T47D (cell line): ENCODE measurements at places on chromosomes 11 and 22.
A peak's percentile ranks its signal among the peaks of the same experiment; 100 is the strongest.

- no peak for DNase-seq
Observed at GRCh38 chr11:33227578-33228261, 29.5 kb upstream of the HIPK3 start.

DNA sequence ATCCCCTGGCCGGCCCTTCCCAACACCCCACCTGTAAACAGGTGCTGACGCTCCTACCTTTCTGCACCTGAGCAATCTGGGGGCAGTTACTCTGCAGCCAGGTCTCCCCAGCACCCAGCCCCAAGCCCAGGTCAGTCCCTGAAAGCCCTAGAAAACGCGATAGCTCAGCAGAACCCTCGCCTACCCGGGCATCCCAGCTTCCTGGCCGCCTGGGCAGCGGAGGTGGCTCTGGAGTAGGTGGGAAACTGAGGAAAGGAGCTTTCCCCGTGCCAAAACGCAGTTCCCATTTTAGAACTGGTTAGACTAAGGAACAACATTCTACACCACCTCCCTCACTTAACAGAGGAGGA, 445 bp downstream of the SYTL2 start:
- DNase-seq: no peak

DNA sequence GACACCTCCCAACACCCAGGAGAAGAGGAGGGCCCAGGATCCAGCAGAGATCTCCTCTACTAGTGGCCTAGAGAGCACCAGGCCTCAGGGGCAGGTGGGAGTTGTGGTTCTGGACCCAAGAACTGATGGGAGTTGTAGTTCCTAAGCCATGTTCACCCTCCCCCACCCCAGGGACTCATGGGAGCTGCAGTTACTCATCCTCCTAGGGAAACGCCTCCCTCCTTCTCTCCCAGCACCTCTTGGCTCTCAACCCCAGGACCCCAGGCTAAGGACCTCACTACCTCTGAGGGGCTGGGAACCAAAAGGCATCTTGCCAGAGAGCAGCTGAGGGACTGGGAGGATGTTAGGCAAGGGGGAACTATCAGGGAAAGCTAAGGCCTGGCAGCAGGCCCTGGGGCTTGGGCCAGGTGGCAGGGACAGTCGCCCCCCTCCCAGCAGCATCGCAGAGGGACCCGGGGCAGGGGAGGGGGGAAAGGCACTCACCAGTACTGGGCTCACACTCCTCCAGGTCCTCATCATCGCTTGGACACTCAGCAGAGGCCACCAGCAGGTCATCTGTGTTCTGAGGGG, 28.9 kb downstream of the SLC22A12 start:
- DNase-seq: no peak

DNA sequence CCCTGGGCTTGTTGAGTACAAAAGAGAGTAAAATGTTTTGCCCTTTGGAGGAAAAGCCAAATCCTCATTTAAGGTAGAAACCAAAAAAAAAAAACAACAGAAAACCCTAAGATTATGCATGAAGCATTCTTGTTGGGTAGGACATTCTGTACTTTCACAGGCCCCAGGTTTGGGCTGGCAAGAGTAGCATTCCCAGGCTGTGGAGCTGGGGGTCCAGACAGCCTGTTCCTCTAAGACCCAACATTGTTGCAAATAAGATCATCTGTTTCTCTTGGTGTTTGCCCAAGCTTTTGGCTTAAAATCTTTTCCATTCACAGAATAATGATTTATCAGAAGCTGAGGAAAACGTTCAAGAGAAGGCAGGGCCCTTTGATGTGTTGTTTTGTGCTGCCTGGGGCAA, 123.8 kb downstream of the MICAL2 start:
- DNase-seq: no peak

GRCh38 chr22:30422481-30423300, 2.9 kb upstream of the MTFP1 start:
- no peak for DNase-seq

GRCh38 chr22:29480512-29481264, 670 bp downstream of the NEFH start:
- no peak for DNase-seq

DNA sequence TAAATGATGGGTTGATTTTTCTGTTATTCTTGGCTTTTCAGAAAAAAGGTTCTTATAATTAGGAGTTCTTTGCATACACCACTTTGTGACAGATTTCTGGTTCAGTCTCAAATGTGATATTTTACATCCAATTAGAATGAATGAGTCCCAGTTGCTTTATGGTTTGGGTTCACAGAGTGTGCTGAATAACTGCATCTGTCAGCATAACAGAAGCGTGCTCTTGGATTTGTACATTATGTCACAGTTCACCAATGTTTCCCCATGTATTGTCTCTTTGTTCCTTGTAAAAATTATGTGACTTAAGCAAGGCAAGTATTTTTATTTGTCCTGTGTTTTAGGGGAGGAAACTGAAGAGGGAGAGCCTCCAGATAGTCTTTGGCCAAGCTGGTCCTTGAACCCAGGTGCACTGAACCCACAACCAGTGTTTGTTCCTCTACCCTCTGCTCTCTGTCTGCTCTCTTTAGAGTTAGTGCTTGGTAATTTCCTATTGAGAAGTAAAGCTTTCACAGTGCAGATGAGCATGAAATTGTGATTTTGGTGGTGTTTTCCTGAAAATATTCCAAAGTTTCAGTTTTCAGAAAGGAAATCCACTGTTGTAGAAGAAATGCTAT, 107.5 kb downstream of the TBC1D22A start:
- DNase-seq: no peak

DNA sequence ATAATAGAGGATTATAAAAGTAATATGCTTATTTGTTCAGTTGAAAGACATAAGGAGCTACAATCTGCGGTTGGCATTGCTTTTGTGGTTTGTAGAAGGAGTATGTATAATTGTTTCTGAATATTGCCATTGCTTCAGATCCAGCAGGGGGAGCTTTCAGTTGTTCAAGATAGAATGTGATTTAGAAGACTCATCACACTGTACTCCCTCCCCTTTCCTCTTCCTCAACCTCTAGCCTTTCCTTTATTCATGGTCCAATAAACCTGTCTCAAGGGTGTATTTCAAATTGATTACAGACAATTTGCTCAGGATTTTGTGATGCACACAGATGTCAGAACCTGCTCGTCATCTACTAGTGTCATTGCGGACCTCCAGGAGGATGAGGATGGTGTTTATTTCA, 9.8 kb downstream of the PRMT3 start:
- DNase-seq: peak; percentile 80

DNA sequence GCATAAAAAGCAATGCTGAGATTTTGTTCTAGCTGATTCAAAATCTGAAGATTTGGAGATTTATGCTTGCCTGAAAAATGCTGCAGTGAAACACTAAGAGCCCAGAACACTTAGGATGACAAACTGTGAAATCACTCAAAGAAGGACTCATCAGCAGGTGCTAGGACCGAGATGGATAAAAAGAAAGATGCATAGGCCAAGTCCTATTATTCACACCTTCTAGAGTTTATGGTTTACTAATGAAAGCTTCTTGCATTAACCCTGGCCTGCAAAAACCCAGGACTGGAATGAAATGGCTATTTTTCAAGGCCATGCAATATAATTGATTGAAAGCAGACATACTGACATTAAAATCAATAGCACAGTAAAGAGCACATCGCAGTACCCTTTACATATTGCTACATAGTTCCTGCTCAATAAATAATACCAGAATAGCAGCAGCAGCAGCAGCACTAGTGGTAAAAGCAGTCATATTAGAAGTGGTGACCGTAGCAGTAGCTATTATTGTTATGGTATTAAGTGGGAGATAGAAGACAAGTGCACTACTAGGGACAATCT, 161.7 kb downstream of the RAB38 start:
- DNase-seq: no peak

- no peak for DNase-seq
Observed at GRCh38 chr11:12001186-12001585, 7.2 kb downstream of the DKK3 start.

DNA sequence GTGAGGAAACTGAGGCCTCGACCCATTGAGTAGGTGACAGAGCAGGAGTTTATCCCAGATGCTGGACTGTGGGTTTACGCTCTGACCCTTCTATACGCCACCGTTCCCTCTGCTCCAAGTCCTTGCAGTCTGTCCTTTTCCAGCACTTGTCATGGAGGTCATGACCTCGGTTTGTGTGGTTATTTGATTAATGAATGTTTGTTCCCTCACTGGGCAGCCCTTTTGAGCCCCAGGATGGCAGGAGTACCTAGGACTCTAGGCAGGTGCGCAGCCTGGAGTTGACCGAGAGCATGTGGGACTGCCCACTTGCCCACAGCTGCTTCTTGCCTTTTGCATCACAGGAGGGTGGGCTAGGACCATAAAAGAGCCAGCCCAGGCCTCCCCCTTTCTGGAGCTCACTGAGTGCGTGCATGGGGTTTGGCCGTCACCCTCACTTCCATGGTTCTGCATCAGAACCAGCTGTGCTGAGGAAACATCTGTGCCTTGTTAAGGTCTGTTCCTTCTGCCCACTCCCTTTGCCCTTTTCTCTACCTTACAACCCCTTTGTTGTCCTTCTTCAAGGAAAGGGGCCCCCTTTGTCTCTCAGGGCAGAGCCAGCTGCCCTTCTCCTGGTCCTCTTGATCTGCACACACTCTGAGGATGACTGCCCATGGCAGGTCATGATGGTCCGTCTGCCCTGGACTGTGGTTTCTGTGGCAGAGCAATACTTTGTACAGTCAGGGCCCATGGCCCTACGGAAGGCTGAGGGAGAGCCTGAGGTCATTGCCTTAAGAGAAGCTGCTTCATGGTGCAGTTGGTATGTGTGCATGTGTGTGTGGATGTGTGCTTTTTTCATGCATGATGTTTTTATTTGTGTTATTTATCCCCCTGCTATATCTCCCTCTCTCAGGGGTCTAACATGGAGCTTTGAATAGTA, 38.2 kb downstream of the BMAL1 start:
- no peak for DNase-seq

GRCh38 chr22:42072606-42073330, 1.3 kb upstream of the PHETA2 start:
- no peak for DNase-seq

- DNase-seq: no peak
Observed at GRCh38 chr22:38240734-38241252, 32.0 kb downstream of the TMEM184B start.

DNA sequence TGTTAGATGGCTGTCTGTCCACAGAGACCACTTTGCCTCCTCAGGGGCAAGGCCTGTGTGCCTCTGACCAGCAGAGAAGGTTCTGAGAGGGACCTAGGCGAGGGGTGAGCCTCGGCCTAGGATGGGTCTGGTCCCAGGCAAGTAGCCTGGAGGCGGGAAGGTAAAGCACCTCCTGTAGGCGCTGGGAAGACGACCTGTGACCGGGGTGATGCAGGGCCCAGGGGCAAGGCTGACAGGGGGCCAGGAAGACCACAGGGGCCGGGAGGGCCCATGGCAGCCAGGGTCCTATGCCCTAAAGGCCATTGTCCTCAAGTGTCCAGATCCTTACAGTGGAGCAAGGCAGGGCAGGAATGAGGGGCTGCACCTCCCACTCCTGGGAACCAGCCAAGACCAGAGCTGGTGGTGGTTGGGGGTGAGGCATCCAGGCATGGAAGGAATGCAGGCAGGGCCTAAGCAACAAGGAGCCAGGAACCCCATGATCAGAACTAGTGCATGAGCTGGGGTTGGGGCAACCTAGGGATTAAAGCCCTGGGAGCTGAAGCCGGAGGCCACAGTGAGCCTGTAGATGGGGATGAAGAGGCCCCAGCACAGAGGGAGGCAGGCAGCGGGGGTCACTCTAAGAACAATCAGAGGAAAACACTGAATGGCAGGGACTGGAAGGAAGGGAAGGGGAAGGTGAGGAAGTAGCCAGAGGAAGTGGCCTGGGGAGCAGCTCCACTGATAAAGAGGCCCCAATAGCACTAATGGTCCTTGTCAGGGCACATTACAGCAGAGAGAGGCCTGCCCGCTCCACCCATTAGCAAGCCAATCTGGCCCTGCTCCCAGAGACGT, 32.9 kb upstream of the KLHL35 start:
- no peak for DNase-seq

GRCh38 chr11:127454856-127455255, 454.3 kb upstream of the KIRREL3 start:
- DNase-seq: no peak

GRCh38 chr11:94528551-94528950, 15.2 kb upstream of the FUT4 start:
- DNase-seq: no peak

GRCh38 chr11:126317756-126318573, 14.1 kb downstream of the DCPS start:
- DNase-seq: no peak

GRCh38 chr11:130614591-130614990, 166.1 kb downstream of the ADAMTS15 start:
- no peak for DNase-seq

- no peak for DNase-seq
Observed at GRCh38 chr11:44825058-44825785, 98.5 kb downstream of the TSPAN18 start.

- DNase-seq: no peak
Observed at GRCh38 chr11:88404932-88405710, 67.6 kb upstream of the CTSC start.

- DNase-seq: peak; percentile 79
Observed at GRCh38 chr11:44286268-44286880, 23.6 kb downstream of the ALX4 start.

GRCh38 chr22:36321797-36322601, 65.8 kb downstream of the MYH9 start:
- no peak for DNase-seq

DNA sequence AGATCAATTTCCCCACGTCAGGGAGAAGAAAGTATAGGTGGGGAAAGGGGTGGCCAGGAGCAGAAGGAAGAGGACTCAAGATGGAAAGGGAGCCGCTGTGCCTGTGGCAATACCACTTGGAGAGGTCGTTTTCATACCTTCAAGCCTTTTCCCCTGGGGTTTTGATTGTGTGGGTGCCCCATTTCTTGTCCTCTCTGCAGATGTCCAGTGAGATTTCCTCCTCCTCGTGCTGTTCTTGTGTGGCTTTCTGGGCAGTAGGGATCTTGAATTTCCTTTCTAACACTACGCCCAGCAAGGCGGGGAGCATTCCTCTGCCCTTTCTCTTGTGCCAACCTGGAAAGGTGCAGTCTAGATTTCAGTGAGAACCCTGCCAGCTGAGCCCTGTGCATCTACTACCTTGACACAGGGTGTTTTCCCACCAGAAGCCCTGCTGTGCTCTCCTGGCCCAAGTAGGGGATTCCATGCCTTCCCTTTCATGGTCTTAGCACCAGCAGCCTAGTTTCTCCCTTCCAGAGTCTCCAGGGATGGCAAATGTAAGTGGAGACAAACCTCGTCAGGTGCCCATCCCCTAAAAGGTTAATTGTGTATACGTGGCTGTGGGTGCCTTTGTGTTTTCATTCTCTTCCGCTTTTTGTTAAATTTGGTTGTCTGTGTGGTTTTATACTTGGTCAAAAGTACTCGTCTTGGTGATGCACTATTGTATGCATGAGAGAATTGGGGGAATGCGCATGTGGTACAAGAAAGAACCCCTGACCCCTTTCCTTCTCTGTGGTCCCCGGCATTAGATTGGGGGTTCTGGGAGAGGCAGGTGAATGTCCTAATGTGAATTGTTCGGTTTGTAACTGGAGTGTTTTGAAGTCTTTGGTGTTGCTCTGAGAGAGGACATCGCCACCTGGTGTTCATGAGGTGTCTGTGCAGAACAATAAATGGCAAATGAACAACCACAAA, 71.4 kb upstream of the MPEG1 start:
- peak; percentile 31 for DNase-seq

DNA sequence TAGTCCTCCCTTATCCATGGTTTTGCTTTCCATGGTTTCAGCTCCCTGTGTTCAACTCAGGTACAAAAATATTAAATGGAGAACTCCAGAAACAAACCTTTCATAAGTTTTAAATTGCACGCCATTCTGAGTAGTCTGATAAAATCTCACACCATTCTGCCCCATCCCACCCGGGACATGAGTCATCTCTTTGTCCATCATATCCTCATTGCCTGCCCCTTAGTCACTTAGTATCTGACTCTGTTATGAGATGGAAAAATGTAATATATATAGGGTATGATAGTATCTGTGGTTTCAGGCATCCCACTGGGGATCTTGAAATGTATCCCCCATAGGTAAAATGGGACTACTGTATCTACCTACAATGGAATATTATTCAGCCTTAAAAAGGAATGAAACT, 35.5 kb upstream of the FGF3 start:
- DNase-seq: no peak
